Astrocyte of the spinal cord (primary cell): ENCODE measurements at places on chromosomes 4 and X.

DNA sequence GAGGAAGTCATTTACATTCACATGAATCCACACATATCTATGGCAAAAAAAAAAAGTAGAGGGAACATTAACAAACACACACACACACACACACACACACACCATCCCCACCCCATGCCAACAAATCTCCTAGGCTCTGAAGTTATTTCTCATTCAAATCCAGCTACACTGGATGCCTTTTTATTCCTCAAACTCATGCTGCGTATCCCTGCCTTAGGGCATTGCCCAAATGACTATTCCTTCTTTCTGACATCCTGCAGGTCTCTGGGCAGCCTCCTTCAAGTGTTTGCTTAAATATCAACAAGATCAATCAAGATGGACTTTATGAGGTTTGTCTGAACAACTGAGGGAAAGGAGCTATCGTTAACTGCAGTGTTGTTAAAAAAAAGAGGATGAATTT lies 106.5 kb upstream of the FAM9A start:
- DNase-seq = no peak

DNA sequence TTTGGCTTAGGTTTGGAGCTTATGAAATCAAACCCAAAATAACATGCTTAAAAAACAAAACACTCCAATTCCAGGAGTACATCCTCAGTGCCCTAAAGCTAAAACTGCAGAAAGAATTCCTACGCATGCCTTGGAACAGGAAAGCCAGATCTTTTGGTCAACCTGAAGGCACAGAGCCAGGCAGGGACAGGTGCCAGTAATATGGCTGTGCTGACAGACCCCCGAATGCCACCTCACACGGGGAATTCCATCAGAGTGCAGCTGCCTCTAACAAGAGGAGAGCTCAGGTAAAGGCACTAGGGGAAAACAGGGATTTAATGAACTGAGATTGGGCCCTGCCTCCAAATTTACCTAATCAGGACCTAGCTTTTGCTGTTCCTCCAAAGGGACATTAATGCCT lies 77.1 kb downstream of the SHISA3 start:
- DNase-seq = no peak

GRCh38 chrX:98956014-98956413 lies 1454.1 kb downstream of the PCDH19 start:
- no peak for DNase-seq

DNA sequence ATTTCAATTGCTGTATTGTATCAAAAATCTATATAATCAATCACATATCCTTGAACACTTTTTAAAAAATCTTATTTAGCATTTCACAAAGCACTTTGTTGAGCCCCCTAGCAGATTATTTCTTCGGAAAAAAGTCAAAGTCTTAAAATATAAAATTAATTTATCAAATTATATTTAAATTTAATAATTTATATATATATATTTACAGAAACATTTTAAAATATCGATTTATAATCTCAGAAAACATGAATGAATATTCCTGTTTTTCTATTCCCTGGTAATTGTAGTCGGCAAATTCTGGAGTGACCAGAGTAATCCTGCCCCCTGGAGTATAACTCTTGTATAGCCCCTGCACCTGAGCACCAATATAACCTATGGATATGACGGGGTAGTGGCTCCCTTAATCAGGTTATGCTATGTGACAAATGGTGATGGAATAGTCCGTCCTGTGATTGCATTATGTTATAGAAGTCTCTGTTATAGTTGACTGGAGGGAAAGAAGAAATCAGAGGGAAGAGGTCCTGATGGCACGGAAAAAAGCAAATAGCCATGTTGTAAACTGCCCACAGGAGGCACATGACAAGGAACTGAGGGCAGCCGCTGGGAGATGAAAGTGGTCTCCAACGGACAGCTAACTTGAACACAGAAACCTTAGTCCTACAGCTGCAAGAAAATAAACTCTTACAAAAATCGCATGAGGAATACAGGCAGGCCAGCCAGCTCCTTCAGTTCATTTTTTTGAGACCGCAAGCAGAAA lies 1092.3 kb downstream of the ARAP2 start:
- DNase-seq = no peak

DNA sequence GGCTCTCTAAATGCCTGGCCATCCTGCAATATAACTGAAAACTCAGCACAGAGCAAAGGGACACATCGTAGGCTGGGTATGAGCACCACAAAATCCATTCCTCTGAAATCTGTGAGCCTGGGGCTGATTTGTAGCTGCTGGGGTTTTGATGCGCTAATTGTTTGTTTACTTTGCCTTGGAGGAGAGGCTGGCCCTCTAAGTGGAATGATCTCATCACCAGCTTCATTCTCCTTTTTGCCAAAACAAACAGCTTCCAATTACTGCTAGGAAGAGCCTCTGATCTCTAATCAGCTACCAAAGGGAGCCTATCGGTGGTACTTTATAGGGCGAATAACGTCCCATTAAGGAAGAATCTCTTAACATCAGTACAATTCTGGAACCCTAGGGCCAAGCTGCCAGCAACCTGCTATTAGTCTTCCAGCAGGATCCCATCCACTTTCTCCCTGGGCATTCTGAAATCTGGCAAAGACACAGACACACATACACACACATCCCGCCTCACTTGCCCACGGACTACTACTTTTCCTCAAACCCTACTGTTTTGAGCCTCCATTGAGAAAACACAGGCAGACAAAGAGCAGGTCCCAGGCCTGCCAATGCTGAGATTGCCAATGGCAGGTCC lies 5.8 kb downstream of the ANOS1 start:
- no peak for DNase-seq

- no peak for DNase-seq
Observed at GRCh38 chrX:40303256-40304077, 205.7 kb upstream of the BCOR start.

GRCh38 chr4:128285085-128285997 lies 2.3 kb downstream of the PGRMC2 start:
- peak; percentile 50 for DNase-seq

- peak; percentile 50 for DNase-seq
Observed at GRCh38 chr4:74395633-74396032, 30.7 kb downstream of the EREG start.

DNA sequence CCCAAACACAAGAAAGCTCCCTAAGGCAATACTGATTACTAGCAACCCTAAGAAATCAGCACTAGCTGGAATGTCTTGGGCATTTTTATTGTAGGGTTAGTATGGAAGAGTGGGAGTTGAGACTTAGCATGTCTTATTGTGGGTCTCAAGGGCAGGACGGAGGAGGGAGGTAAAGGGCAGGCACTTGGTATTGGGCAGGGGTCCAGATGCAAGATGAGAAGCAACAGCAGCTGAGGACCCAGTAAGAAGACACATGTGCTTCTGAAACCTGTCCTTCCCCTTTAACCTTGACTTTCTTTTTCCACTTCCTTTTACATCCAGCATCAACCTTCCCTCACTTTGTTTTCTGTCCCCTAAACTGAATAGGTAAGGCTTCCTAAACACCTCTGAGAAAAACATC lies 37.4 kb downstream of the LARP7 start:
- DNase-seq = no peak

- no peak for DNase-seq
Observed at GRCh38 chr4:28744066-28744465, 1883.4 kb downstream of the STIM2 start.

DNA sequence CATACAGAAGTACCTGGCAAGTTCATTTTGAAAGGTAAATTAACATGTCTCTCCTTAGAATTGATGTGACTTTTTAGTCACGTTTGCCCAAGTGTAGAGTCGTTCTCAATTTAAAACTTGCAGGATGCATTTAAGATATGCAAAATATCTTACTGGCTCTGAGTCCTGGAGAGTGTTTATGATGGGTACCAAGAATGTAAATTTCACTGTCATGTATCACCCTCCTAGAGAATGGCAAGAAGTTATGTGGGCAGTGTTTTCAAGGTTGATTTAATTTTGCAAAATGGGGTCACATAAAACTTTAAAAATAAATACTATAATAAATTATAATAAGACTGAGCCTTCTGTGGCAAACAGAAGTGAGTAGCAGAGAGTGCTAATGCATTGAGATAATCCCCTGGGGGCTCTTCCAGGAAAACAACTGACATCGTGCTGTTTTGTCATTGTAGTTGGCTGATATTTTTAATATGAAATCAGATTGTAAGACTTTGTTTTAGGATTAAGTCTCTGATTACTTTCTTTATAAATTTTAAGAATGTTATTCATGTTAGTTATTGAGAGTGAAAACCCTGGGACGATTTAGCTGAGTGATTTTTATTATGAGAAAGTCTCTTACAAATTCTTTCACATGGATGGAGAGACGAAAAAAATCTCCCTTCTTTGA lies 103.0 kb downstream of the AFF1 start:
- no peak for DNase-seq
